ENCODE measurements at places on chromosomes 13 and 19. TPM values are rescaled to one million over a fixed set of nuclear protein-coding genes. Genes with fewer than 3 reads are reported as not detected.

- no peak for DNase-seq
These were observed 34.2 kb upstream of the CEBPG start for GRCh38 chr19:33339016-33339984.

GRCh38 chr19:47506459-47506858 is 8.4 kb downstream of the NAPA start:
- DNase-seq = no peak

The MADCAM1 gene
- 0.50 TPM for total RNA-seq

DNA sequence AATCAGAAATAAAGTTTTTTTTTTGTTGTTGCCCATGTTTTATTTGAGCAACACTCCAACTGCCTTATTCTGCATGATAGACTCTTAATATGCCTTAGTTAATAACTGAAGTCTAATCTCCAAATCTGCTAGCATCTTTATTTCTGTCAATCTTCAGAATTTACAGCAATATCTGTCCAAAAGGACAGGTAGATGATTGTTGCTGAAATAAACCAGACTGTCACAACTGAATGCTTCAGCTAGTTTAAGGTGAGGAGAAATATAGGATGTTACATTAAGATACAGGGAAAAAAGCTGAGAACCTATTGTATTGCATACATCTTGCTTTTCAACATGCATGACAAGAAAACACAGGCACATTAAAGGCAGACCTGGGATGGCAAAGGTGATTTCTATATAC is 204.3 kb downstream of the SLITRK1 start:
- no peak for DNase-seq

DNA sequence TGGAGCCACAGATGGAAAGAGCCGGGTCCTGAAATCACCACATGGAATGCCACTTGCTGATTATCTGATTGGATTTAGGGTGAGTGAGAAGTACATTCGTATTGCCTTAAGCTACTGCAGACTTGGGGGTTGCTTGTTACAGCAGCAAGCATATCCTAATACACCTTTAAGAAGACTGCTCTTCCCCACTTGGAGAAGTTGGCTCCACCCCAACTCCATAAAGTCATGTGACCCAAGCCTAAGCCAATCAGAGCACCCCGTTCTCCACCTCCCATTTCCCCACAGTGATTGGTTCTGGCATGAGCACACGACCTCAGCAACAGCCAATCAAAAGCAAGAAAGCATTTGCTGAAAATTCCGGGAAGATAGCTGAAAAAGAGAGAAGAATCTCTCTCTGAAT is 23.1 kb downstream of the CACNA1A start:
- no peak for DNase-seq

- DNase-seq = no peak
These were observed 8.0 kb downstream of the RASA3 start for GRCh38 chr13:114124431-114124830.

- no peak for DNase-seq
These were observed at the start of gene GAMT for GRCh38 chr19:1401138-1401888. Gene GAMT (minus strand): TSS chr19:1401542. CDS start chr19:1401476, 66 bp downstream.

Data from kidney (tissue), 22 donors.